ENCODE measurements at places on chromosomes 6 and 20. TPM values are rescaled to one million over a fixed set of nuclear protein-coding genes. Genes with fewer than 3 reads are reported as not detected.

The NR2E1 gene
- not detected for polyA plus RNA-seq

The PLTP gene
- 58.8 TPM for polyA plus RNA-seq

The NKX2-4 gene
- polyA plus RNA-seq, result not detected

- peak; percentile 26 for DNase-seq
These were observed at the start of gene APOBEC2 for GRCh38 chr6:41053041-41053440. Gene APOBEC2, plus strand, starts transcription at chr6:41053202. Its CDS starts 146 bp downstream, at chr6:41053348.

DNA sequence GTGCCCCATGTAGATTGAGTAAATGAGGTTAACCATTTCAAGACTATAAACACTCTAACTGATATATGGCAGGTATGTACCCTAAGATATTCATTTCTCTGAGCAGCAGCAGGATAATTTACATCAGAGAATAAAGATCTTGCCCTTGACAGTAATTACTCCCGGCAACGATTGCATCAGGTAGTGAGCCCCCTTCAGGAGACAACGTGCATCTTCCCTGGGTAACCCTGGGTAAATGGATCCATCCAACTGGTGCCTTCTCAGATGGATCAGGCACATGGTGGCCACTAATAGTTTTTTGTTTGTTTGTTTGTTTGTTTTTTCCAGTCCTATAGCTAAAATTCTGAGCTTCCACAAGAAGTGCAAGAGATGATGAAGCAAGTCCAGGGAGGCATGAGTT is 469.4 kb upstream of the SLC35B3 start:
- DNase-seq, result no peak

DNA sequence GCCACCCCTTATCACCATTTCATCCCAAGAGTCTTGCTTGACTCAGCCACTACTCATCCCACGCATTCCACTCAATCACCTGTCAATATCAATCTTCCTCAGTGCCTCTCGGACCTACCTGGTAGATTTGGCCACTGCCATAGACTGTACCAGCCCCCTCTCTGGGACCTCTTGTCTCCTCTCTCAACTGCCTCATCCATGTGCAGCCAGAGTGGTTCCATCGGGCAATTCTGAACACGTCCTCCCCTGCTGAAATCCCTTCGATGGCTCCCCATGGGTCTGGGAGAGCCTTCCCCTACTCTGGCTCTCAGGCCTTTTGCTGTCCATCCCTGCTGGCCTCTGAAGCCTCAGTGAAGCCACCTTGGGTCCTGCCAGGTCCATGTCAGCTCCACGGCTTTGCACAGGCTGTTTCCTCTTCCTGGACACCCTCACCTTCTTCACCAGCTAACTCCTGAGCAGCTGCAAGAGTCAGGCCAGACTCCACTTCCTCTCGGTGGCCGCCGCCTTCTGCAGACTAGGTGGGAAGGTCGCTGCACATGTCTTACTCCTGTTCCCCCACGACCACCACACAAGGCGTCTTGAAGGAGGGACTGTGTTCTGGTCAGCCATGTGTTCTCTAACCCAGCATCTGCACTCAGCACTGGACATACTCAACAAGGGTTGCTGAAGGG is 120.4 kb downstream of the TOX2 start:
- DNase-seq, result no peak

DNA sequence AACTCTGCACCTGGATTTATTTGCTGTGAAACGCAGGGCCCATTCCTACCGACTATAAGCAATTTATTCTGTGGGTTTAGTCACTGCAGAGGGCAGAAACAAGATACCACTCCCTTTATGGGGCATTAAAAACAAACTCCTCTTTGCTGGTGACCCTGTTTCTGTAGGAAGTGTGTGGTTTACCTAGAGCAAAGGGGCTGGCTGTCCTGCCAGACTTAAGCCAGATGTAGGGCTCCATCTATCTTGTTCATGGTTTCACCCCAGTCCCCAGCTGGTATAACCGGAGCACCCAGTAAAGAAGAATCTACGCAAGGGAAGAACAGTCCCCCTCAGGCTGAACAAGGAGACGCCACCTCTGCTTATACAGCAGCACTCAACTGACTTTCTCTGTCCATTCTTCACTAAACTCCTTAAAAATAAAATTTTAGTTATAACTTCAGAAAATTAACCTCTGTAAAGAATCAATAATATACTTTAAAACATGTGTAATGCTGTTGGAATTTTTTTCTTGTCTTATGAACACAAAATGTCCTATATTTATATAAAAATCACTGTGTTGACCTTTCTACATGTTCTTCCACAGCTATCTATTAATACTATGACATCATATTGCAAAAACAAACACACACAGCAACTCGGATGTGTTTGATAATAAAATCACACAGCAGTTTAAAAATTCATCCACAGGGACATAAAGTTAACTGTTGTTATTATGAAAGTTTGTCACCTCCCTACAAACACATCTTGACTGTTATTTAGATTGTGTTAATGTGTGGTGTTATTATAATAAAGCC is 126.1 kb upstream of the RPS6KA2 start:
- no peak for DNase-seq

DNA sequence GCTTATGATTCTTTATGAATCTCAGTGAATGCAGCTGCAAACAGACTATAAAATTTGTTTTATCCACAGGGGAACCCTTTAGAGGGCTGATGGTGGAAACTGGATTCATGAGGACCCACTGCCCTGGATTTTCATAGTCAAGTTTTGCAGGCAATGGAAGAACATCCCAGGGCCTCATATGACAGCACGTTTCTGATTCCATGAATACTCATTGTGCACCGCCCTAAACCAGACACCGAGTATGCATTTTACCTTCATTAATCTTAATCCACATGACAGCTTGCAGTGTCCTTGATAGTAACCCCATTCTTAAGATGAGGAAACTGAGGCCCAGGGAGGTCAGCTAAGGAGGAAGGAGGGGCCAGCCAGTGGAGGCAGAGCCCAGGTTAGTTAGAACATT is 270.4 kb downstream of the PREX1 start:
- no peak for DNase-seq

DNA sequence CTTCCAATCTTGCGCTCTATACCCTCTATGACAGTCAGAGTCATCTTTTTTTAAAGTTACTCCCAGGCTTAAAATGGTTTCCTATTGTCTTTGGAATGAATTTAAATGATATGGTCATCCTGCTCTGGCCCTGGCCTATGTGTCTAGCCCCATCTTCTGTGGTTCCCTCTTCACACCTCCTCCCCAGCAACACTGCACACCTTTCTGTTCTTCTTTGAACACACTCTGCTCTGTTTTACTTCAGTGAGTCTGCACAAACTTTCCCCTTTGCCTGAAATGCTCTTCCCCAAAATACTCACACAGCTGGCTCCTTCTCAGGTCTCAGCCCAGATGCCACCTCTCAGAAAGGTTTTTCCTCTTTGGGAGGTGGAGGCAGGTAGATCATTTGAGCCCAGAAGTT is 132.7 kb downstream of the FYN start:
- DNase-seq, result no peak

- DNase-seq, result peak; percentile 92
These were observed at the start of gene NRM for GRCh38 chr6:30690403-30691207. Gene NRM, minus strand, starts transcription at chr6:30690984. Its CDS starts 10 bp downstream, at chr6:30690974.

DNA sequence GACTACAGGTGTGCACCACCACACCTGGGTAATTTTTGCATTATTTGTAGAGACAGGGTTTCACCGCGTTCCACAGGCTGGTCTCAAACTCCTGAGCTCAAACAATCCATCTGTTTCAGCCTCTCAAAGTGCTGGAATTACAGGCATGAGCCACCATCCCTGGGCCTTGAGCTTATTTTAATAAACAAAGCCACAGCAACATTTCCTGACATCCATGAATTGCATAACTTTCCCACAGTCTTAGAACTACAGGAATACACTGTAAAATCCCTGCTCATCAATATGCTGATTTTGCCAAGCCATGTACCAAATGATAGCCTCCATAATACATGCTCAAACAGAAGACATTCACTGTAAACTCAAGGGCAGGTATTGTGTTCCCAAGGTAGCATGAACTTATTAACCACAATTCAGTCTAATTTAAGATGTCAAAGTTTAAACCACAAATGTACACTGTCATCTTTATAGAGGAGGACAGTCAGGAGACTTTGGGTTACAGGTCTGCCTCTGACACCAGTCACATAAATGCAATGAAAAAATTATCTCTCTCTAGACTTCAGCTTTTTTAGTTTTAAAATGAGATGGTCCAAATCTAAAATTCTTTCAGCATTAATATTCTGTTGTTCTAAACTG is 40.0 kb downstream of the NUDT3 start:
- DNase-seq, result no peak

DNA sequence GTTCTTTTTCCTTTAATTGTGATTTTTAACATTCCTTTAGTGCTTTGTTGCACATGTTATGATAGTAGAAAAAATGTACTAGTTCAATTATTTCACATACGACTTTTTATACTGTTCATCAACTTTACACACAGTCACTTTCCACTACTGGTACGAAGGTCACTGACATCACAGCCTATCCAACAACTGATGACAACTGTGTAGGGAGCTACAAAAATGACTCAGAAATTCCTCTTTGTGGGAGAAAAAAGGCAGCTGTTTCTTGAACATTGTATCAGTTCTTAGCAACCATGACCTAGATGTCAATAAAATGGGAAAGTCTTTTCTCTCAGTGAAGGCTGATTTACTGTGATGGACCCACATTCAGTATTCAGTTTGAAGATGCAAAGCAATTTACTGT is 7.0 kb upstream of the ID4 start:
- DNase-seq, result no peak
